ENCODE measurements at places on chromosomes 1 and 21.
A peak's percentile ranks its signal among the peaks of the same experiment; 100 is the strongest.

GRCh38 chr1:53693339-53693738 is 45.6 kb downstream of the GLIS1 start:
- DNase-seq = no peak

DNA sequence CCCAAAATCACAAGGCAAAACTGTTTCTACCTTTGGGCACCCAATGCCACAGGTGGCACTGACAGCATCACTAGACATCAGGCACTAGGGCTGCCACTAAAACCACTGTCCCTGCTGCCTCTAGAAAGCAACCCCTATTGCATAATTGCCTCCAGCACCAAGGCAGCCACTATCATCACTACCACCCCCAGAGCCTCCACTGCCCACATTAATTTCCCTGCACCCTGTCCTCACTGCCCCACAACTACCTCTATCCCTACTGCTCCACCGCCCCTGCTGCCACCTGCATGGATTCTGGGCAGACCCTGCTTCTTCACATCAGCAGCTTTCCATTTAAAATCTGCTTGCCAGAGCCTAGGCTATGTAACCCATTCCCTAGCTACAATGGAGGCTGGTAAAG is 68.6 kb upstream of the CACHD1 start:
- DNase-seq = no peak

- DNase-seq = no peak
These were observed 38.7 kb downstream of the GNPAT start for GRCh38 chr1:231279683-231280082.

GRCh38 chr1:54126271-54126815 is 26.5 kb downstream of the CDCP2 start:
- DNase-seq = no peak

GRCh38 chr1:64948216-64948615 is 18.1 kb downstream of the JAK1 start:
- no peak for DNase-seq

- DNase-seq = no peak
These were observed 340.4 kb downstream of the DISC1 start for GRCh38 chr1:231966983-231967382.

GRCh38 chr1:38777464-38777957 is 82.1 kb downstream of the RRAGC start:
- DNase-seq = no peak

DNA sequence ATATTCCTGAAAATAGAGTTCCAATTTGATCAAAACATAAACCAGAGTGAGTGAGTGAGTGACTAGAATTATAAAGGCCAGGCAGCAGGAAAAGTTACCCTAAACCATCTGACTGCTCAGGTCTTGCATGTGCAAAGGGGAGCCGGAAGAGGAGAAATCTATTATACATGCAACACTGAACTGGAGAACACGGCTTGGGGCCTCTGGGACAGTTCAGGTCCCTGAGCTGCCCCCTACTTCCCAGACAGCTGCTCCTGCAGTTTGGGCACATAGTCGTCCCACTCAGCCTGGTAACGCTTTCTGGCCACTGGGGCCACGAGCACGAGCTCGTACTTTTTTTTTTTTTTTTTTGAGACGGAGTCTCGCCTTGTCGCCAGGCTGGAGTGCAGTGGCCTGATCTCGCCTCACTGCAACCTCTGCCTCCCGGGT is 40.1 kb downstream of the PTPRC start:
- DNase-seq = no peak

- no peak for DNase-seq
These were observed 72.2 kb downstream of the ATF6 start for GRCh38 chr1:161838362-161838761.

DNA sequence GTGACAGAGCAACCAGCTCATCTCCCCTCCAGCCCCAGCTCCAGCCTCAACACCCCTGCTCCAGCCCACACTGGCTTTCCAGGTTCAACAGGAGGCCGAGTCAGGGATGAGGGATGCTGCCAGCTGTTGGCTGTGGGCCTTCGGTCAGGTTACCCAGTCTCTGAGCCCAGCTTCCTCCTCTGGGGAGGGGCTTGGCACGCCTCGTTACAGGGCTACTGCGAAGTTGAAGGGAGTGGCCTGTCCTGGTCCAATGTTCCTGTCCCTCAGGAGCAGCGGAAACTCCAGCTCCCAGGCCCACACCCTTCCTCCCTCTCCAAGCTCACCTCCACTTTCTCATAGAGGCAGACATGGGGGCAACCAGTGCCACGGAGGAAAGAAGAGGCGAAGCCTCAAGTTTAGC is 15.1 kb upstream of the TAS1R2 start:
- no peak for DNase-seq

GRCh38 chr1:198520524-198521254 is 19.8 kb downstream of the ATP6V1G3 start:
- no peak for DNase-seq

GRCh38 chr21:43982489-43983078 is 29.5 kb upstream of the TRAPPC10 start:
- no peak for DNase-seq

DNA sequence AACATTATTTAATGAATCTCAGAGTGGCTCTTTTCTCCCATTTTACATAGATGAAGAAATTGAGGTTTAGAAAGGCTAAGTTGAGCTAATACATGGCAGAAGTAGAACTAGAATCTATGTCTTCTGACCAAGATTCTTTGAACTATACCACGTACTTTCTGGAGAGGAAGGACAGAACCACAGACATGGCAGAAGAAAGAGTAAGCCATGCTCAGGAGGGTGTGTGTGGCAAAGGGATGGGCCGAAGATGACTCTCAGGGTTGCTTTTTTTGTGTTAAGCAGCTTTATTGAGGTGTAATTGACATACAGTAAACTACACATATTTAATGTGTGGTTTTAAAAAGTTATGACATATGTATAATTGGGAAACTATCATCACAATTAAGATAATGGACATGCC is 69.5 kb downstream of the PEX14 start:
- no peak for DNase-seq

GRCh38 chr1:152220166-152221163 is 3.5 kb downstream of the HRNR start:
- no peak for DNase-seq

GRCh38 chr1:10762153-10762523 is 34.3 kb downstream of the CASZ1 start:
- no peak for DNase-seq

DNA sequence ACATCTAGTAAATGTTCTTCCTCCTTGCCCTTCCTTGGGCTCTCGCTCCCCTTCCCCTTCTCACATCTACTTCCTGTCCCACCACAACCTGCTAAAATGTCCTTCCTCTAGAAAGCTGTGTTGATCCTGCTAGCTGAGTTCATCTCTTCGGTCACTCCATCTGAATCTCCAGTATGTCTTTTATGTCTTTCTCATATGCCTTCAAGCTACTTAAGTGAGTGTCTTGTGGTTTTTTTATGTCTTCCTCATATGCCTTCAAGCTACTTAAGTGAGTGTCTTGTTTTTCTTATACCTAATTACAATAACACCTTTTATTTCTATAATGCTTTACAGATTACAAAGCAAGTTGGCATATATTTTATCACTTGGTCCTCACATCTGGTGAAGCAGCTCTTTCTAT is 33.9 kb downstream of the CSF1 start:
- no peak for DNase-seq

DNA sequence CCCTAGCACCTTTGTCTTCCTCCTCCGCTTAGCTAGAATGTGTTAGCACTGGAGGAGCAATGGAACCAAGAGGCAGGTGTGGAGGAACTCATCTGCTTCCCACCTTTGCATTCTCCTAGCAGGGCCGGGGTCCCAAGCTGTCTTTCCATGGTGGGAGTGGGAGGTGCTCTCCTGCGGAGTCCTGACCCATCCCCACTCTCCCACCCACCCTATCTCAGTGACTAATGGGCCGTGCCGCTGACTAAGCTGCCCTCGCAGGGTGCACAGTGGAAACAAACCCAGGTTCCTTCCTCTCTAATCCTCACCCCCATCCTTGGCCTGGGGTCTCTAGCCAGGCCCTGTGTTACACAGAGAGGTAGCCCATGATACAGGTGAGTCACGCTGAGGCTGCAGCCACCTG is 177.5 kb downstream of the HIVEP3 start:
- no peak for DNase-seq

DNA sequence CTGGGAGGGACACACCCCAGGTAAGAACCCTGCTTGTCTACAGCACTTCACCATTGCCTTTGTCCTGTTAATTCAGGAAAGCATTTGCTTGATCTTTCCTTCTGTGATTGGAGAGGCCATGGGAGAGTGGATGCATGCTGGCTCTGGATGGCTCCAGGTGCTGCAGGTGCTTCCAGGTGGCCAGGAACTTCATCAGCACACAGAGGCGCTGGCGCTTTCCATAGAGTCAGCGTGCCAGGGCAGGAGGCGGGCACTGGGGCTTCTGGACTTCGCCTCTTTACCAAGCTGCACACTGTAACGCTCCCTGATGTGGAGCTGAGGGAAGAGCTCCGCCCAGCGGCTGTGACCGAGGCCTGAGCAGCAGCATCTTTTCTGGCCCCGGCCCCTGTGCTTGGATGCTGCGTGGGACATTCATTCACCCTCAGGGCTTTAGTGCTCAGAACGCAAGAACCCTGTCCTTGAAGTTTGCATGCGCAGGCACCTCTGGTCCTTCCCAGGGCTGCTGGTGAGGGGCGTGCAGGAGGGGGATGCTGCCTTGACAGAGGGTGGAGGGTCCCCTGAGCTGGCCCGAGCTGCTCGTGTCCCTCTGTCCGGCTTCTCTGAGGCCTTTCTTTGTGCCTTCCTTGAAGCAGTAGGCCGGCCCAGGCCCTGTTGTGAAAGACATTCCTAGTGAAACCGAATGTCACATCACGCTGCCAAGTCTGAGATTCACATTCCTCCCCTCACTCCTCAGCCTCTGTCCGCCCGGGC is 1.6 kb upstream of the MX2 start:
- no peak for DNase-seq

DNA sequence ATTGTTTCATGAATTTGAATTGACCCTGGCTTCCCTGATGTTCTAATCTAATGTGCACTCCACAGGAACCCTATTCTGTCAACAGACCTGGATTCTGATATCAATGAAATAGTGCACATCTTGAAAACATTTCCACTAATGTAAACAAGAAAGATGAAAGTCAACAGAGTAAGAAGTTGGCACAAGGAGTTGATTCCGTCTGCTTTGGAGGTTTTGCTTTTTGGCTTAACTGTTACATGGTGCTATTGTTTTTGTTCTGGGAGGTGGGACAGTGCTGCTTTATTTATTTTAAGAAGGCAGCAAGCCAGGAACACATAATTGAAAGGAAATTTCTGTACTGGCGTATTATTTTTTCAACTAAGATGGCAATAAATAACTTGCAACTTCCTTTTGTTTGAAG is 73.3 kb downstream of the LEPR start:
- DNase-seq = no peak

GRCh38 chr1:30478283-30478682 is 245.1 kb downstream of the MATN1 start:
- no peak for DNase-seq

GRCh38 chr1:228093050-228093906 is 9.8 kb downstream of the C1orf35 start:
- no peak for DNase-seq

- DNase-seq = peak; percentile 24
These were observed 64.2 kb downstream of the TCP10L start for GRCh38 chr21:32520875-32521735.

Measured in anterior cingulate cortex (tissue), 58 donors.